GDM1 (cell line): ENCODE measurements at places on chromosomes 13 and 19.

DNA sequence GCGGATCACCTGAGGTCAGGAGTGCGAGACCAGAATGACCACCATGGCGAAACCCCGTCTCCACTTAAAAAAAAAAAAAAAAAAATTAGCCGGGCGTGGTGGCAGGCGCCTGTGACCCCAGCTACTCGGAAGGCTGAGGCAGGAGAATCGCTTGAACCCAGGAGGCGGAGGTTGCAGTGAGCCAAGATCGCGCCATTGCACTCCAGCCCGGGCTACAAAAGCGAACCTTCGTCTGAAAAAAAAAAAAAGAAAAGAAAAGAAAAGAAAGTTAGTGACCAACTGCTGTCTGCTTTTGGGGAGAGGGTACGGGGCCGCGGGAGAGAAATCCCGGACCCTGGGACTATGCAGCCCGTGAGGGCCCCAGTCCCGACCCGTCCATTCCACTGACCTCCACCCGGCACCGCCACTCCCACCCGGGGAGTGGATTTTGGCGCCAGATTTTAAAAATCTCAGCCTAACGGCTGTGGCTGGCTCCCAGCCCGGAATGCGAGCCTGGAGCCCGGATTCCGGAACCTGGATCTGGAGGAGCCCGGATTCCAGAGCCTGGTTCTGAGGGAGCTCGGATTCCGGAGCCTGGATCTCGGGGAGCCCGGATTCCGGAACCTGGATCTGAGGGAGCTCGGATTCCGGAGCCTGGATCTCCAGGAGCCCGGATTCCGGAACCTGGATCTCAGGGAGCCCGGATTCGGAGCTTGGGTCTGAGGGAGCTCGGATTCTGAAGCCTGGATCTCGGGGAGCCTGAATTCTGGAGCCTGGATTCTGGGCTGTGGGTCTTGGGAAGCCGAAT is 6.1 kb upstream of the LMNB2 start:
- no peak for DNase-seq

DNA sequence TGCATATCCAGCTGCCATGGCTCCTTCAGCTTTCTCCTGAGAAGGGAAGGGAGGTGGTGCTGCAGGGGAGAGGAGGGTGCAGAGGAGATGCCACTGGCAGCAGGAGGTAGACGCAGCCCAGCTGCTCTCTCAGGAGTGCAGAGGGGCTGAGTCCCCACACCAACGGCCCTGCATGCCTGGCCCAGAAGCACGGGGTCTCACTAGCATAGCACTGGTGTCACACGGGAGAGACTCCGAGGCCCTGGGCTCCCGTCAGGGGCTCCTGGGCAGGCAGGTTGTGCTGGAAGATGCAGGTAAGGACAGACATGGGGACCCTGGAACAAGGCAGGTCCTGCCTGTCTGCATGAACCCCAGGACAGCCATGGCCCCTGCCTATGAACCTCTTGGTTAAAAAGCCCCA is 80.1 kb downstream of the C1QTNF9 start:
- DNase-seq, result no peak

GRCh38 chr19:3263866-3264265 is 39.4 kb downstream of the CELF5 start:
- DNase-seq, result no peak

- peak; percentile 91 for DNase-seq
These were observed 5.0 kb downstream of the CLEC11A start for GRCh38 chr19:50728084-50728737.

GRCh38 chr19:38786572-38787265 is 2.3 kb upstream of the LGALS7B start:
- DNase-seq, result no peak

DNA sequence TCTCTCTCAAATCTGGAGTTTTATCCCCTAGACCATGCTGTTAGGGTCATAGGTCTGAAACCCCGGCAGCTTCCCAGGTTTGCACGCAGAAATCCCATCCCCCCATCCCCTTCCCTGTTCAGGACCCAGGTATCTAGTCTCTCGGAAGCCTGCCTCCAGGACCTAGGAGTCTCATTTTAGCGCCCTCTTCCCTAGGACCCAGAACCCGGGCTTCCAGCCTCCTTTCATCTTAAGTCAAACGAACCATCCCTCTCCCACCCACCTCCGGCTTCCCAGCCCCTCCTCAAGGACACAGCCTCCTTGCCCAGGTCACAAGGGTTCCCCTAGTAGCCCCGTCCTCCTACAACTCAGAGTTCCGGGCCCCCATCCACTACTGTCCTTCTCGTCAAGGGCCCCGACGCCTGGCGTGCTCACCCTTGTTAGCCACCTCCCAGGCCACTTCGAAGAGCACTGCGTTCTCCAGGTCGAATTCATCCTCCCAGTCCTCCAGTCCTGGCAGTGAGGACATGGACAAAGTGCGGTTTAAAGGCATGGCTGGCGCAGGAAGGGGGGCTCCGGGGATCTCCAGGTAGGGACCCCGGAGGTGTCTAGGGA is 431 bp downstream of the GYS1 start:
- no peak for DNase-seq

GRCh38 chr19:47022140-47022536 is 2.5 kb downstream of the NPAS1 start:
- DNase-seq, result no peak

- DNase-seq, result no peak
These were observed 8.1 kb downstream of the B3GLCT start for GRCh38 chr13:31207661-31208552.

GRCh38 chr19:37699057-37699456 is 20.5 kb downstream of the ZNF607 start:
- no peak for DNase-seq

DNA sequence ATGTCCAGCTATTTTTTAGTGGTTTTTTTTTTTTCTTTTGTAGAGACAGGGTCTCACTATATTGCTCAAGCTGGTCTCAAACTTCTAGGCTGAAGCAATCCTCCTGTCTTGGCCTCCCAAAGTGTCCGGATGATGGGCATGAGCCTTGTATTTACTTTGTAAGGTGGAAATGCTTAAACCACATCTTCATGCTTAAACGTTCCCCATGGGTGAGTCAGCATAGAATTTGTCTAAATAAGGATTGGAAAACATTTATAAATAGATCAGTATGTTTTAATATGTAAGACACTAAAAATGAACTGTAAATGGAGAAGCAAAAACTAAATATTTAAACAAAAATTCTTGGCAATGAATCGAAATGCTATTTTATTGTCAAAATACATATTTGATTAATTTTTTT is 698.0 kb downstream of the PCDH9 start:
- no peak for DNase-seq

DNA sequence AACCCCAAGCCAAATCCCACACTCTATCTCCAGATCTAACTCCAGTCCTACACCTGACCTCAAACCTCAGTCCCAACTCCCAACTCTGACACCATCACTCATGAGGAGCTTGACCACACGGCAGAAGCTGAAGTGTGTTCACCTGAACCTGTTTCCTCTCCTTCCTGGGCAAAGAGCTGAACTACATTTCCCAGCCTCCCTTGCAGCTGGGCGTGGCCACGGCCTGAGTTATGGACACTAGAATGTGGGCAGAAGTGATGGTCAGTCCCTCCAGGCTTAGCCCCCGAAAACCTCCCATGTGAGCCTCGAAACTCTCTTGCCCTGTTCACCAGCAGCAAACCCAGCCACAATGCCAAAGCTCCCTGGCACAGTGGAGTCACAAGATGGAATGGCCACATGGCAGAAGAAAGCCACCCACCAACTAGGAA is 19.5 kb upstream of the MEIS3 start:
- DNase-seq, result no peak

- no peak for DNase-seq
These were observed 15.1 kb upstream of the ZNF507 start for GRCh38 chr19:32330213-32330857.

- DNase-seq, result no peak
These were observed 56.1 kb downstream of the DOCK9 start for GRCh38 chr13:98921786-98922185.

DNA sequence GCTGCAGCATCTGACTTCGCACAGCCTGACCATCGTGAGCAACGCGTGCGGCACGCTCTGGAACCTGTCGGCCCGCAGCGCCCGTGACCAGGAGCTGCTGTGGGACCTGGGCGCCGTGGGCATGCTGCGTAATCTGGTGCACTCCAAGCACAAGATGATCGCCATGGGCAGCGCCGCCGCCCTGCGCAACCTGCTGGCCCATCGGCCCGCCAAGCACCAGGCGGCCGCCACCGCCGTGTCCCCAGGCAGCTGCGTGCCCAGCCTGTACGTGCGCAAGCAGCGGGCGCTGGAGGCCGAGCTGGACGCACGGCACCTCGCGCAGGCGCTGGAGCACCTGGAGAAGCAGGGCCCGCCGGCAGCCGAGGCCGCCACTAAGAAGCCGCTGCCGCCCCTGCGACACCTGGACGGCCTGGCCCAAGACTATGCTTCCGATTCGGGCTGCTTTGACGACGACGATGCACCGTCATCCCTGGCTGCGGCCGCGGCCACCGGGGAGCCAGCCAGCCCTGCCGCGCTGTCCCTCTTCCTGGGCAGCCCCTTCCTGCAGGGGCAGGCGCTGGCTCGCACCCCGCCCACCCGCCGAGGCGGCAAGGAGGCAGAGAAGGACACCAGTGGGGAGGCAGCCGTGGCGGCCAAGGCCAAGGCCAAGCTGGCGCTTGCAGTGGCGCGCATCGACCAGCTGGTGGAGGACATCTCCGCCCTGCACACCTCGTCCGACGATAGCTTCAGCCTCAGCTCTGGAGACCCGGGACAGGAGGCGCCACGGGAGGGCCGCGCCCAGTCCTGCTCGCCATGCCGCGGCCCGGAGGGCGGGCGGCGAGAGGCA is 13.6 kb downstream of the C19orf25 start:
- DNase-seq, result no peak

DNA sequence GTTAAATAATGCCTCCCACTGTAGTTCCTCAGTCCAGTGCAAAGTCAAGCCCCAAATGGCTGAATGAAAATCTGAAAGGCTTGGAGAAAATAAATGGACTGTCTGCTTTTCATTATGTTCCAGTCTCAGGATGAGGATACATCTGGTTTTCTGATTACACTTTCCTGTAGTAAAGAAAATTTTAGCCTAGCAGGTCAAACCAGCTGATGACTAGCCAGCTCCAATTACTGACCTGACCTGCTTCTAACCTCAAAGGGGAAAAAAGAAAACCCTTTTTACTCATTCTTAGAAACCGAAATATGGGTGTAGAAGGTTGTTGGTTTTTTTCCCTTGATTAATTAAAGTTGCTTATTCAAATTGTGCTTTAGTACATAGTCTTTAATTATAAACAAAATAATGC is 418.4 kb downstream of the EFNB2 start:
- no peak for DNase-seq

DNA sequence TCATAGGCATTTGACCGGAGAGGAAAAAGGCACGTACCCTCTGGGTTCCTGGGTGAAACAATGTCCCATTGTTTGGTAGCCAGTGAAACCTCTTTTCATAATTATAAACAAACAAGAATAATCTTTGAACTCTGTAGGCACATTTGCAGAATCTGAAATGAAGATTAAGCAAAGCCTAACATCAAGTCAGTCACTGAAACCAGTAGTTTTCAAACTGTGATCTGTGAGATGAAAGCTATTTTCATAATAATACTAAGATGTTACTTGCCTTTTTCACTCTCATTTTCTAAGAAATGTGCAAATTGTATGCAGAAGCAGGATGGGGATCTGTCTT is 105.4 kb downstream of the WDFY2 start:
- DNase-seq, result no peak

DNA sequence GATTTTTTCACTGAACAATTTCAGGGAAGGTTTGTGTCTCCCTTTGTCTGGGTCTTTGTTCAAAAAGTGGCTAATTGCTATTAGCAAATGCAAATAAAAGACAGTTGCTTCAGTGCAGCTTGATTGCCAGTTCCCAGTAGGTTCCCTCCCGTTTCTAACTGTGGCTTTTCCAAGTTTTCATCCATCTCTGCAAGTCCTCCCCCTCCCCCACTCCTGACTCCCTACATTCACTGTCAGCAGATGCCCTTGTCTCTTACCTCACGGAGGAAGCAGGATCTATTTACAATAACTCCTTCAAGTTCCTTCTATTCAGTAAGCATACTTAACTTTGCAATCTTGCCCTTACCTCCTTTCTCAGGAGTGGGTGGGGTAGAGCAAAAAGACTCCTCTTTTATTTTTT is 55.4 kb upstream of the SCEL start:
- DNase-seq, result no peak

DNA sequence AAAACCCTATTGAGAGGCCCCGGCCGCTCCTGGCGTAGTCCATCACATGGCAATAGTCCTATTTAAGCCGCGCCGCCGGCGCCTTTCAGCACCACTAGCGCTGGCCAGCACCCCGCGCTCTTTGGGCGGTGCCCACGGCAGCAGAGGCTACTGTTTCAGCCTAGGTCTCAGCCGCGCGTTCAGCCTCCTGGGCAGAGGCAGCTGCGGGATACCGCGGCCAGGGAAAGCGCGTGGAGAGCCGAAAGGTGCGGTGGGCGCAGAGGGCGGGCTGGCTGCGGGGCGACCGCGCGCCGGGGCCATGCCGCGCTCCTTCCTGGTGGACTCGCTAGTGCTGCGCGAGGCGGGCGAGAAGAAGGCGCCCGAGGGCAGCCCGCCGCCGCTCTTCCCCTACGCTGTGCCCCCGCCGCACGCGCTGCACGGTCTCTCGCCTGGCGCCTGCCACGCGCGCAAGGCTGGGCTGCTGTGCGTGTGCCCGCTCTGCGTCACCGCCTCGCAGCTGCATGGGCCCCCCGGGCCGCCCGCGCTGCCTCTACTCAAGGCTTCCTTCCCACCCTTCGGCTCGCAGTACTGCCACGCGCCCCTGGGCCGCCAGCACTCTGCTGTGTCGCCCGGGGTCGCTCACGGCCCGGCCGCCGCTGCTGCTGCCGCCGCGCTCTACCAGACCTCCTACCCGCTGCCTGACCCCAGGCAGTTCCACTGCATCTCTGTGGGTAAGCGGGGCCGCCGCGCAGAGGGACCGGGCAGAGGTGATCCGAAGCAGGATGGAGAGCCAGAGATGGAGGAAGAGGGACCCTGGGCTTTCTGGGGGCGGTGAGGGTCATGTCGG is at the start of gene GSX1:
Gene GSX1 (plus strand): TSS at position 91 of the 826 bp plus-strand sequence. CDS start 208 bp downstream, at position 299.
- peak; percentile 10 for DNase-seq

GRCh38 chr13:63838366-63839110 is 2422.9 kb upstream of the PCDH20 start:
- no peak for DNase-seq

DNA sequence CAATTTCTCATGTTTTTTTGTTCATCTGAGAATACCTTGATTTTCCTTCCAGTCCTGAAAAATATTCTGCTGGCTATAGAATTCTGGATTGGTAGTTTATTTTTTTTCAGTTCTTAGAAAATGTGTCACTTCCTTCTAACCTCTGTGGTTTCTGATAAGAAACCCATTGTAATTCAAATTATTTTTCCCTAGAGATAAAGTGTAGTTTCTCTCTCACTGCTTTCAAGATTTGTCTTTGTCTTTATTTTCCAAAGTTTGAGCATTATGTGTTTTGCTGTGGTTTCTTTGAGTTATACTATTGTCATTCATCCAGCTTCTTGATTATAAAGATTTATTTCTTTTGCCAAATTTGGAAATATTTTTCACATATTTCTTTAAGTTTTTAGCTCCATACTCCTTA is 324.0 kb upstream of the SPRY2 start:
- DNase-seq, result no peak

DNA sequence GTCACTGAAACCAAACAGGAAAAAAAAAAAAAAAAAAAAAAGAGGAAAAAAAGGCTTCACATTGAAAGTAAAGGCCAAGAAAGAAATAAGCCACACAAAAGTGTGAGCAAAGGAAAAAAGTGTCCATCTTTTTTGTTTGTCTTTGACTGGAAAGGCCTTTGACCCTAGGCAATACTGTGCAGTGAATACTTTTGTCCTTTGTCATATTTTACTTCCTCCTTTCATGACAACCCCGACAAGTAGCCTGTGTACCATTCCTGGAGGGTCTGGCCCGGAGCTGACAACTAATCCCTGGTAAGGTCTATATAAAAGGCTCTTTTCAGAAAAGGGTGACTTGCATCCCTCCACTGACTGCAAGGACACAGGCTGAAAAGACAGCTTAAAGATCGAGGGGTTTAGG is 12.9 kb upstream of the MICU2 start:
- DNase-seq, result peak; percentile 30
